ENCODE measurements at places on chromosomes 5 and 9. TPM values are rescaled to one million over a fixed set of nuclear protein-coding genes. Genes with fewer than 3 reads are reported as not detected.

The MEIKIN gene
- total RNA-seq: not detected

The PPP3R2 gene
- total RNA-seq: not detected

The NUTM2G gene
- total RNA-seq: not detected

The PCDHB11 gene
- 0.63 TPM for total RNA-seq

The TMEM38B gene
- 5.5 TPM for total RNA-seq

The PTTG1 gene
- 441 TPM for total RNA-seq

The TAF1L gene
- not detected for total RNA-seq

The IFNA2 gene
- total RNA-seq: not detected

The TLX3 gene
- not detected for total RNA-seq

The EGR1 gene
- total RNA-seq: 8.5 TPM

The PAEP gene
- total RNA-seq: not detected

The IFNA13 gene
- total RNA-seq: not detected

The CHMP5 gene
- 33.9 TPM for total RNA-seq

The CDHR2 gene
- not detected for total RNA-seq

The TRIM14 gene
- 7.5 TPM for total RNA-seq

The EXOSC2 gene
- 12.5 TPM for total RNA-seq

The GDNF gene
- total RNA-seq: not detected

The FOXE1 gene
- 0.38 TPM for total RNA-seq

The SPINK1 gene
- not detected for total RNA-seq

The DAB2IP gene
- 44.9 TPM for total RNA-seq

The CATSPER3 gene
- total RNA-seq: 0.13 TPM

Data from mesangial cell (primary cell).